ENCODE measurements at places on chromosomes 7 and 10.

DNA sequence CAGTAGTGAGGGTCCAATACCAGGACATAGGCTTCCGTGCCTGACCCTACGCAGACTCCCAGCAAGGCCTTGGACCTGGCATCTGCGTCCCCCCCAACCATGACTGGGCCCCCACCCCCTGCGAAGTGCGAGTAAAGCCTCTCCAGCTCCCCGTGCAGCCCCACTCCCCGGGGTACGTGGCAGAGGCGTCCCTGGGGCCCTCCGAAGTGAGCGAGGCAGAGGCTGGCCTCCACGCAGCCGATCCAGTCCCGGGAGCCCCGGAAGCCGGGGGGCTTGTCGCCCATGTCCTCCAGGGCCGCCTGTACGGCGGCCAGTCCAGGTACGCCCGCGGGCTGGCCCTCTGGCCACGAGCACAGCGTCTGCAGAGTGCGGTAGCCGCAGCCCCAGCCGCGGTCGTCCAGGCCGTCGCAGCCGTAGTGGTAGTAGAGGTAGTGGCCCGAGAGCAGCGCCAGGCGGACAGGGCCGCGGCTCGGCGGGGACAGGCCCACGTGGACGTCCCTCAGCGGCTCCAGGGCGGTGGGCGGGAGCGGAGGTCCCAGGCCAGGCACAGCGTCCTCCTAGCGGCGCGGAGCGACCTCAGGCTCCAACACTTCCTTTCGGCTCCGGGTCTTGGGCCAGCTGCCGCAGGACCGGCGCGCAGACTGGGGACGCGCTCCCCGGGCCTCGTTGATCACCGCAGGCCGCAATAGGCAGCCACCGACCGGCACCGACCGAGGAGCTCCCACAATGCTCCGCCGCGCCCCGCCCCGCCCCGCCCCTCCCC, at the start of gene UFSP1:
Gene UFSP1 (minus strand): TSS at position 728 of the 763 bp plus-strand sequence. CDS start 444 bp downstream, at position 284.
- no peak for DNase-seq

DNA sequence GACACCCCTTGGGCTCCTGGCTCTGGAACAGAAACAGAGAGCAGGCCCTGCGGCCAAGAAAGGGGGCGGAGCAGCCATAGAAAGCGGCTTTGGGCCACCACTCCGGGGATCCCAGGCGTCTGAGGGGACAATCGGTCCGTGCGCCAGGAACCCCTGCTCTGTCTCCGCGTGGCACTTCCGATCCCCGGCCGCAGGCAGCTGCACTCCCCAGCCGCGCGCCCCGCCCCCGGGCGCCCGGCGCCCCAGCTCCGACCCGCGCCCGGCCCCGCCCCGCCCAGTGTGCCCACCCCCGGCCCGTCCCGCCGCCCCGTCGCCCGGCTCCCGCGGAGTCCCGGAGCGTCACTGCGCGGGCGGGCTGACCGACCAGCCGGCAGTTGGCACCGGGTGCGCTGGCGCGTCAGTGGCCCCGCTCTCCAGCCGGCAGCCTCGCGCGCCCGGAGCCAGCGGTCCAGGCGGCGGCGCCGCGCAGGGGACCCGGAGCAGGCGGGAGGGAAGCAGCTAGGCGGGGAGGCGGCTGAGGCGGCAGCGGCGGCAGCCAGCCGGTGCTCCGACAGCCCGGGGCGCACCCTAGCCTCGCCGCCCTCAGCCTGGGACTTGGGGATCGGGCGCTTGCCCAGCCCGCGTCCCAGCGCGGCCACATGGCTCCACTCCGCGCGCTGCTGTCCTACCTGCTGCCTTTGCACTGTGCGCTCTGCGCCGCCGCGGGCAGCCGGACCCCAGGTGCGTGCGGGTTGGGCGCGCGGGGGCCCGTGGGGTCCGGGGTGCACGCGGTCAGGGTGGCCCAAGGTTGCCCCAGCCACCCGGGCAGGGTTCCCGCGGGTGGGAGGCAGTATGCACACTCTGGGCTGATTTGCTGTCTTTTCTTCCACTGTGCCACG, at the start of gene ADAMTS14:
Gene ADAMTS14 (plus strand): TSS at position 342 of the 878 bp plus-strand sequence. CDS start 297 bp downstream, at position 639.
- DNase-seq, result peak; percentile 56

DNA sequence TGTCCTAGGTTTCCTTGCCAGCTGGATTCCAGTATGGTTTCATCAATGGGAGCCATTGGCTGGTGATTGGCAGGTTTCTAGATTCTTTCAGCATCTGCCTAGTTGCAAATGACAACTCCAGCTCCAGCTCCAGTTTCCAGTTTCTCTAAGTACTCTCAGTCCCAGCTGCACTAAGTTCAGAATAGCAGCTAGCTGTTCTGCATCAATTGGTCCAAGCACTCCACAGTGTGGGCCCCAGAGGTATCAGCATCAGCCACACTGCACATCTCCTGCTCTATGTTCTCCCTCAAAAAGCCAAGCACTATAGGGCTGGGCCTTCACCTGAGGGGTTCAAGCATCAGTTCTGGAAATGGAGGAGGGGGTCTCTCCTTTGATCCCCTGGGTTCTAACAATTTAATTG, 143.4 kb downstream of the VPS50 start:
- DNase-seq, result no peak

DNA sequence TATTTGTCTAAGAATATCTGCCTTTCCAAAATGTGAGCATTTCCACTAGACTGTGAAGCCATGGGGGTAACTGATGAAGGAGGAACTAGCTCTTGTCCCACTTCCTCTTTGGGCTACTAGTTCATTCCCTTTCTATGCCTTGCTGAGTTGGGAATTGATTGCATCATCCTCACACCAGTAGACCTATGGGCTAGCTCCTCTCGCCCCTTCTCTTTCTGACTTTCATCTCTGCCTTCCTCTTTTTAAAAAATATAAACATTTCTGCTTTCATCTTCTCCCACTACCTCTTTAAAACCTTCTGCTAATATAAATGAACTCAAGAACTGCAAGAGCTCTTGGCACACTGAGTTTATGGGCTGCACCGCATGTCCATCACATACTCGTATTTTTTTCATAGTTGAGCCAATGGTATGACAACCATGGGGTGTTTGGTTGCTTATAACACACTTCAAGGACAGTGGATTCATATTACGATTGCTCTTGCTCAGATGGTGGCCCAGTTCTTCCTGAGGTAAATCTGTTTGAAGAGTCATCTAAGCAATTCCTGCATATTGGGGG, 182.0 kb downstream of the REEP3 start:
- DNase-seq, result peak; percentile 47

GRCh38 chr7:129775695-129776361, 164.3 kb downstream of the NRF1 start:
- DNase-seq, result no peak

DNA sequence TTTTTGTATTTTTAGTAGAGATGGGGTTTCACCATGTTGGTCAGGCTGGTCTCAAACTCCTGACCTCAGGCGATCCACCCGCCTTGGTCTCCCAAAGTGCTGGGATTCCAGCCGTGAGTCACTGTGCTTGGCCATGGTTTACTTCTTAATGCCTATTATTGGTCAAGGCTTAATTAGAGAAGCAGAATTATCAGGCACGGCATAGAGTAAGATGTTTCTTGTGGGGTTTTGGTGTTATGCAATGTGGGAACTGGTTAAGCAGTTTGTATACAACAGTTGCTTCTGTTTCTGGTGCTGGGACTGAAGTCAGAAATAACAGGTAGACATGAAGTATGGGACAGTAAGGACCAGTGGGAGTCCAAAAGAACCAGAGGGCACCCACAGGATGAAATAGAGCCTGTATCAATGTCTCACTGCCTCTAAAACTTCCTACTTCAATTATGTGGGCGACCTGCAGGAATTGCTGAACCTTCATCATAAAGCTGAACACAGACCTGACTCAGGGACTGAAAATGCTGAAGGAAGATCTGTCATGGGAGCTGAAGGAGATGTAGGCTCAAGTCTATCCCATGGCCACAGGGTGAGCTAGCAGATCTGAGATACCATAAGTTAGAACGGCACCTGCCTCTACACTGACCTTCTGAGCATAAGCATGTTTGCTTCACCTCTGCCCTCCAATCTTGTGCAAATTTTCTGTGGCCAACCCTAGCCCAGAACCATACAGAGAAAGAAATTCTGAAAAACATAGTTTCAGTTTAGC, 38.3 kb upstream of the VCL start:
- DNase-seq, result peak; percentile 63
